Upper lobe of left lung (tissue), 6 donors: ENCODE measurements at places on chromosomes 5 and 9.

DNA sequence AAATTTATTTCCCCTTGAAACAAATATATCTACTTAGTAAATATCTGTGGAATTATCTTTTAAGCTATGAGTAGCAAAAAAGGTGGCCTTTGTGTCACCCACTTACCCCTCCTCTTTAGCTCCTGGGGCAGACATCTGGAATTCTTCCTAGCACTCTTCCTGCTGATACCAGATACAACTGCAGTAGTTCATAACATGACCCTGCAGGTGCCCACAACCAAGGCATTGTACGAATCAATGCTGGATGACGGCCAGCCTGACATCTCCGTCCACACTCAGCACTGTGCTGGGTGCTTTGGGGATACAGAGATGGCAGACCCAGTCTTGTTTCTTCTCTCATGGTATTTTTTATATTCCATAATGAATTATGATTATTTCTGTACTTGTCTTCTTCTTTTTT, 152.3 kb downstream of the GOLPH3 start:
- DNase-seq: no peak

DNA sequence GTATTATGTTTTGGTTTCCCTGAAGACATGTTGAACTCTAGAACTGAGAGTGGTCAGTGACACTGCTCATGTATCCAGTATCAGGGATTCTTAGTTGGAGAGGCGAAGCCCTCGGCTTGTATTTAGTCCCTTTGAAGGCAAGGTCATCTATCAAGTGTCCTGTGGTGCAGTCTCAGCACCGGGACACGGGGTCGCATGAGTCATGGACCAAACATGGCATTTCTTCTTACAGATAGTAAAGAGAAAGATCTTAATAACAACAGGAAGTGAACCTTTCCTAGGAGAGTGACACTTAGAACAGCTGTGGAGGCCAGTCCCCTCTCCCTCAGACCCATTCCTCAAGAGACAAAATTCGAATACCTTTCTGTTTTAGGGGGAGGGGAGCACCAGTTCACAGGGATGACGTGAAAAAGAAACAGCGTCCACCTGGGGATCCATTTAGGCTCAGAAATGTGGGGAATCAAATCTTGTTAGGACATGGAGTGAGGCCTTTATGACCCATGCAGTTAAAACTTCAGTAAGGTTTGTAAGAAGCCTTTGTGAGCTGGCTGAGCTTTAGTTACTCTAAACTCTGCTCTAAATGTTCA, 86.5 kb downstream of the ADGRV1 start:
- DNase-seq: no peak

- DNase-seq: no peak
Observed at GRCh38 chr5:164341056-164341619, 835.7 kb downstream of the MAT2B start.

DNA sequence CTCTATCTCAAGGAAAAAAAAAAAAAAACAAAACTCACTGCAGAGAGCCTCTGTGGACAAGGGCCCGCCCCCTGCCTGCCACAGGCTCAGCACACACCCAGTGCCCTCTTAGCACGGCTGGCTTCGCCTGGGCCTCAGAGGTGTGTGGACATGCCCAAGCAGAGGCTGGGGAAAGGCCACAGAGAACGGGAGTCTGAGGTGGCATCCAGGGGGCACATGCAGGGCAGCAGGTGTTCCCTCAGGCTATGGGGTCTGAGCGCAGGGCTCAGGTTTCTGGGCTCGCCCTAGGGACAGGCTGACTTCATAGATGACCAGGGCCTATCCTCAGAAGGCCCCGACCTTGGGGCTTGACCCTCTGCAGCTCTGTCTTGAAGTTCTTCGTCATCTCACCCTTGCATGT, 138.7 kb downstream of the ZNF354C start:
- DNase-seq: no peak

DNA sequence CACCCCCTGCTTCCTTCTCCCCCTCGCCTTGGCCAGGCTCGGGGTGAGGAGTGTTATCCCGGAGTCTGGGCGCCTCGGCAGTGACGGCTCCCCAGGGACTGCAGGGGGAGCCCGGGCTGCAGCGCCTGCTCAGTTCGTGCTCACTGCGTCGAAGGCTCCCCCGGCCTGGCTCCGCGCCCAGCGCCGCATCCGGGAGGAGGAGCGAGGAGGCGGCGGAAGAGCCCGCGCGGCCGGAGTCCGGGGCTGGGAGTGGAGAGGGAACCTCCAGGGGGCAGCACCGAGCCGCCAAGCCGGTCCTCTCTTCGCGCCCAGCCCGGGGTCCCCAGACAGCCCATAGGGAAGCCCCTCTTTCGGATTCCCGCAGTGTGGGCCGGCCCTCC, 1.3 kb upstream of the EGR1 start:
- DNase-seq: peak; percentile 95

DNA sequence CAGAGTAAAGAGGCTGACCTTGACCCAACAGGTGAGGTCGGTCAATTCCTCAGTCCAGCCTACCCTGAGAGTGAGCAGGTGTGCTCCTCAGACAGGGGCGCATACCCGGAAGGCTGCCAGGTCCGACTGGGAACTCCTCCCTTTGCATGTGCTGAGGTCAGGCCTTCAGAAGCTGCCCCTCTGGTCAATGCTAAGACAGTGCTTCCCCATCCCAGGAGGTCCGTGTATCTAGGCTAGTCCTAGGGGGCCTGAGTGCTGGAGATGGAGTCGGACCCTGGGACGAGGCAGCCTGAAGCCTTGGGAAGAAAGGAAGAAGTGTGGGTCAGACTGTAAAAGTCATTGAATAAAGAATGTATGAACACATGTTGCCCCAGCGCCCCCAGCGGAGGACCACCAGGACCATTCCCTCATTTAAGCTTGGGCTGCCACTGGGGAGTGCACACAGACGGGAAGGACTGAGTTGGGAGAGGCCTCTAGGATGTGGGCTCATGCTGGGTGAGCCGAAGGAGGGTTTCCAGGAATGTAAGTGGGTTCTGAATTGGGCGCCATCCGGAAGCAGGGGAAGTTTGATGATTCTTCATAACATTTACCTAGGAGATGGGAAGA, 41.0 kb upstream of the GFPT2 start:
- no peak for DNase-seq

- no peak for DNase-seq
Observed at GRCh38 chr5:82713811-82714210, 363.4 kb downstream of the TMEM167A start.
